ENCODE measurements at places on chromosomes 4 and X.

- DNase-seq: no peak
Observed at GRCh38 chr4:118973295-118973694, 84.6 kb downstream of the SYNPO2 start.

DNA sequence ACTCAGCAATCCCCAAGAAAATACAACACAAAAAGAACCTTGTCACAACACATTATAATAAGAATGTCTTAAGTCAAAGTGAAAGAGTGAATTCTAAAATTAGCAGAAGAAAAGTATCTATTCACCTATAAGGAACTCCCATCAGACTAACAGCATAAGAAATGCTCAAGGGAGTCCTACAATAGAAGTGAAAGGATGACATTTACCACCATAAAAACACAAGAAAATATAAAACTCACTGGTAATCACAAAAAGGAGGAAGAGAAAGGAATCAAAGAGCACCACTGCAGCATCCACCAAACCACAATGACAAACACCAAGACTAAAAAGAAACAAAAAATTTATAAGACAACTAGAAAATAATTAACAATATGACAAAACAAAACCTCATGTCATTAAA lies 257.0 kb upstream of the AGTR2 start:
- no peak for DNase-seq

DNA sequence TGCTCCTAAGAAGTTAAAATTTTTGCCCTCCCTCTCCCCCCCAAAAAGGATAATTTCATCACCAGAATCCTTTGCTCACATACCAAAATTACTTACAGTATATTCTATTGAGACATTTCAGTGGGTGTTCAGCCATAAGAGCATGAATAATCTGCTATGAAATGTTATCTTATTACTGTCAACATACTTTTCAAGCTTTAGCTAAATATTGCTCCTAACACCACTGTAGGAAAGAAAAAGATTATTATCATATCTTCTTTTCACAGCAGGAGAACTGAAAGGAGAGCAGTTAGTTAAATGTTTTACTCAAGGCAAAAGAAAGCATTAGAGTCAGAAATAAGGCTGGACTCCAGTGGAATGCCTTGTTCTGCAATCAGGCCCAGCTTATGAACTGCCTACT lies 231.0 kb upstream of the GYPA start:
- no peak for DNase-seq

DNA sequence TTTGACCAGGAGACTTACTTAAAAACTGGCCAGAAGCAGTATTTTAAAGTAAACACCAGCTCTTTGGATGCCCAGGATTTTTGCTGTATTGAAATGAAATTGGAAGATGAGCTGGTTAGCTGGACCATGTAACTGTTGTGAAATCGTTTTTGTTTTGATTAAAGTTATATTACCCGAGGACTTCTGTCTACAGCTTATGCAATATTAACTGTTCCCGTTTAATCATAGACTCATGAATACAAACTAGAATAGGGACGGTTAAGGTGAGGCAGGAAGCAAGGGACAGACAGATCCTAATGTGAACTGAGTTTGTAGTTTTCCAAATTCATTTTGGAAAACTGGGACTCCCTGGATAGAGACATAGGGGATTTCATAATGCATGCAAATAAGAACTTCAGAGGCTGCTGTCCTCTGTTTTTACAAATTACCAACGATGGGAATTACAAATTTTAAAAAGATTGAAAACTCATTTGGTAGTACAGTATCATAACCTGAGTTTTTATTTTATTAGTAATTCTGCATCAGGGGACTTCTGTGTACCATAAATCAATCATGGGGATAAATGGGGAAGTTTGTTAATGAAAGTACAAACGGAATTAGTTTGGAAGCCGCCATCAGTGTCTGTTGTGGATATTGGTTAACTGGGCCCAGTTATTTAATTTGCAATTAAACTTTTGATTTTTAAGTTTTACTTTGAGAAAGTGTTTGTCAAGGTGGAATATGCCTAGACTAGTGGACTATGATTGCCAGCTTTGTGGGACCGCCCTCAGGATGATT lies 304.4 kb downstream of the AFF2 start:
- DNase-seq: no peak

DNA sequence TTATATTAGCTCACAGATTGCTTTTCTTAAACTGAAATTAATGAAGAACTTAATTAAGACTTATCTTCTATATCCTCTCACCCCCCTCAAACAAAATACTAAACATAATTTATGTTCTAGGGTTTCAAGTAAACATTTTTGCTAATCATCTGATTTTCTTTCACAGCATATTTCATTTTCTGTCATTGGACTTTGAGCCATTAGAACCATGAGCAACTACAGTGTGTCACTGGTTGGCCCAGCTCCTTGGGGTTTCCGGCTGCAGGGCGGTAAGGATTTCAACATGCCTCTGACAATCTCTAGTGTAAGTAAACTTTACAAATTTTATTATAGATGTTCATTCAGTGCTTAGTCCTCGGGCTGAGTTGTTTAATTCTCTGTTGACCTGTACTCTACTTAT lies 3.3 kb downstream of the PDLIM5 start:
- no peak for DNase-seq

- no peak for DNase-seq
Observed at GRCh38 chrX:19512359-19512758, 2.9 kb downstream of the MAP3K15 start.

DNA sequence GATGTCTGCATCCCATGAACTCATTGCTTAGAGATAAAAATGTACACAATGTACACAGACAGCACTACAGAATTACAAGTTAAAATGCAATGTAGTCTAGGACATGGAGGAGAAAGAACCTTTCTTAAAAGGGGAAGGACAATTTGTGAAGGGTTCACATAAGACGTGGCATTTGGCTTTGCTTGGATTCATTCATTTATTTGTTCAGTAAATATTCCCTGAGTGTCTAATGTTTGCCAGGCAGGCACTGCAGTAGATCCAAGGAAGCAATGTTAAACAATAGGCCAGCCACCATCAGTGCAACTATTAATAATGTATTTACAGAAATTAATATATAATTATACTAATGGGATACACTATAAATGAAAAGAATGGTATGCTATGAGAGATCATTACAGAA lies 94.4 kb downstream of the GRIA2 start:
- DNase-seq: no peak

DNA sequence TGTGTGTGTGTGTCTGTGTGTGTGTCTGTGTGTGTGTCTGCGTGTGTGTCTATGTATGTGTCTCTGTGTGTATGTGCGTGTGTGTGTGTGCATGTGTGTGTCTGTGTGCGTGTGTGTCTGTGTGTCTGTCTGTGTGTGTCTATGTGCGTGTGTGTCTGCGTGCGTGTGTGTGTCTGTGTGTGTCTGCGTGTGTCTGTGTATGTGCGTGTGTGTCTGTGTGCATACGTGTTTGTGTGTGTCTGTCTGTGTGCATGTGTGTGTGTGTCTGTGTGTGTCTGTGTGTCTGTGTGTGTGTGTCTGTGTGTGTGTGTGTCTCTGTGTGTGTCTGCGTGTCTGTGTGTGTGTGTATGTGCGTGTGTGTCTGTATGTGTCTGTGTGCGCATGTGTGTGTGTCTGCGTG lies 35.6 kb downstream of the SLITRK2 start:
- DNase-seq: no peak

DNA sequence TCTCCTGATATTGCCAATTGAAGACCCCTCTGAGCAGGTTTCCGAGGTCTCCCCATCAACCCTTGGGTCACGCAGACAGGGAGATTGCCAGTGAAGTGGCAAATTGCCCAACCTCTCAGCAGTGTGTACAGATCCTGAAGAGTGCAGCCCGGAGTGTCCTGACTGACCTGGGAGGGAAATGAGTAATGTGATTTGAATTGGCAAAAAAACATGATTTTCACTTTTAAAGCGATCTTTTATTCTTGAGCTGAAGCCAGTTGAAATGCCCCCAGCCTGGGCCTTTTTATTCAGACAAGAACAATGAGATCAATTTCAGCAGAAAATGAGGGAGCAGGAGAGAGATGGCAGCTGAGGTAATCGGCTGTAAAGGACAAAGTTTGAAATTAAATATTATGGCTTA lies 401.8 kb downstream of the RAPGEF2 start:
- DNase-seq: no peak

GRCh38 chr4:38674258-38675144 lies 10.5 kb downstream of the KLF3 start:
- DNase-seq: no peak

DNA sequence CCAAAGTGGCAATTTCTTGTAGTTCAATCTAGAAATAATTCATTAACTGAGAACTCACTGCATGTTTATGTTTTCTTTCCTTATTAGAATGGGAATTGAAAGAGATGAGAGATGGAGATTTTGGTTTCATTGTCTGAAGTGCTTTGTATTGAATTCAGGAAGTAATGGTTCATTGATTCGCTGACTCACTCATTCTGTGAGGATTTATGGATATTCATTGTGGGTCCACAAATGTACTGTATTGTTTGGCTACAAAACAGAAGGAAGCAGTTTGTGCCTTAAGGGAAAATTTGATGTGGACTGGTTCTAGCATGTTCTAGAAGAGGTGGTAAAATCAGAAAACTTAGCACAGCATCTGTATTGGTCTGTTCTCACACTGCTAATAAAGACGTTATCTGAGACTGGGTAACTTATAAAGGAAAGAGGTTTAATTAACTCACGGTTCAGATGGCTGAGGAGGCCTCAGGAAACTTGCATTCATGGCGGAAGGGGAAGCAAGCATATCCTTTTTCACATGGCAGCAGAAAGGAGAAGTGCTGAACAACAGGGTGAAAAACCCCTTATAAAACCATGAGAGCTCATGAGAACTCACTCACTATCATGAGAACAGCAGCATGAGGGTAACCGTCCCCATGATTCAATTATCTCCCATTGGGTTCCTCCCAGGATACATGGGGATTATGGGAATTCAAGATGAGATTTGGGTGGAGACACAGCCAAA lies 132.3 kb upstream of the VCX3A start:
- DNase-seq: no peak

- no peak for DNase-seq
Observed at GRCh38 chr4:182348779-182349326, 105.7 kb downstream of the TENM3 start.

- DNase-seq: no peak
Observed at GRCh38 chr4:138393886-138394610, 151.9 kb upstream of the SLC7A11 start.

DNA sequence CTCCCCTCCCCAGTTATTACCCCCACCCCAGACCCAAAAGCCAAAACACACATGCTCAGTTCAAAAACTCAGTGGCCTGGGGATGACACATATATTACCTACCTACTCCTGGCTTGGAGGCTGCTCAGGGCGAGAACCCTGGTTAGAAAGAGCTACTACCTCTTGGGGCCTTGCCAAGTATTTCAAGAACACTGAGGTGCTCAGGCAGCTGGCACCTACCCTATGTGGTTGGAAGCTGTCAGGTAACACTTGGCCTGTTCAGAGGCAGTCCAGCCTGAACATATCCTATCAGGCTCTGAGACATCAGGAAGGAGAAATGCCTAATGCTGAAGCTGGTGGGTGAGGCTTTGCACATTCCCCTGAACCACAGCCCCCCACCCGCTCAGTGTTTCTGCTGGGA lies 4.9 kb downstream of the BCAP31 start:
- no peak for DNase-seq

- no peak for DNase-seq
Observed at GRCh38 chr4:92520563-92520962, 216.8 kb downstream of the GRID2 start.

GRCh38 chr4:81531410-81531809 lies 59.7 kb upstream of the RASGEF1B start:
- no peak for DNase-seq

DNA sequence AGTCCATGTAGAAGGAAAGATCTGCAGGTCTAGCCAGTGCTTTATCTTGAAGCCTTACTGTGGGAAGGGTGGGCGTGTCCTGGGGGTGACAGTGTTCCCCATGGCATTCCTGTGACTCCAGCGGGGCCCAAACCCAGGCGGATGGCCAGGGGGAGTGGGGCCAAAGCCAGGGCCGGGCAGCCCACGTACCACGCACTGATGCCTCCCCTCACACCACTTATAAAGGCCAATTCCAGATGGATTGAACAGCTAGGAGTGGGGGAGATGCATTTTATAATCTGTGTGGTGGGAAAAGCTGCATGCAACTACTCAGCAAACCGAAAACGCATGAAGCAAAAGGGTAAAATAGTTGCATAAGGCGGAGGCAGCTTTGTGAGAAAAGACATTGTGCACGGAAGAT lies 36.4 kb downstream of the NELFA start:
- no peak for DNase-seq

GRCh38 chrX:26952213-26952612 lies 510.9 kb downstream of the PPP4R3C start:
- no peak for DNase-seq

GRCh38 chr4:1010395-1011021 lies 918 bp upstream of the FGFRL1 start:
- DNase-seq: no peak

DNA sequence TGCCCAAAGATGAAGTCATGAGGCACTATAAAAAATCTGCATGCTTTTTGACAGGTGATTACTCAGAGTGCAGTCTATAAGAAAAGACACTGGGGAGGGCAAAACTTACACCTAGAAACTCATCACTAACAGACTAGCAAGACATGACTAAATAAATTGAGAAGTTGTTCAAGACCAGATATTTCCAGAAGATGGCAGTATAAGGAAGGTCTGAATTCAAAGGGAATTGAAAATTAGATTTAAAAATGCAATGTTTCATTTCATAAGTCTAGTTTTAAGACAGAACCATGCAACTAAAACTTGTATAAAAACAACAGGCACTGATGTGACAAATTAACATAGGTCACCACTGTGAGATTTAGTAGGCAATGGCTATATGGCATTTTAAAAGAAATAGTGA lies 232.5 kb upstream of the POF1B start:
- no peak for DNase-seq

- DNase-seq: no peak
Observed at GRCh38 chrX:29348288-29348687, 761.0 kb downstream of the IL1RAPL1 start.

GRCh38 chr4:5156682-5157081 lies 105.4 kb downstream of the STK32B start:
- no peak for DNase-seq

DNA sequence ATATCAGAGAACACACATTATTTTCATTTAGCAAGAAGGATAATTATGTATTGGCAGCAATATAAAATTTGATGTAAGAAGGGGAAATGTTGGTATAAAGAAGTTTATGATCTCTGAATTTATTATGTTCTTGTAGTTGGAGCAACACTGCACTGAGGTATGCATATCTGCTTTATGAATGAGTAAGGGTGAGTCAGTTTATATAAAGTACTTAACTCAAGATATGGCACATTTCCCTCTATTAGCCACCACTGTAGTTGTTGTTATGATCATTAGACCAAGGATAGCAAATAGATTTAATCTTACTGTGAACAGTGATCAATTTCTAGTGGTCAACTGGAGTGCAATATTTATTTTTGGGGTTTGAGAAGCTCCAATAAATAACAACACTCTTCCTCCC lies 66.6 kb downstream of the SNX25 start:
- DNase-seq: no peak

- no peak for DNase-seq
Observed at GRCh38 chr4:6693231-6694176, at the start of gene S100P. Gene S100P, plus strand, starts transcription at chr4:6693878. Its CDS starts 55 bp downstream, at chr4:6693933.

GRCh38 chrX:10106806-10107205 lies 50.0 kb upstream of the CLCN4 start:
- DNase-seq: no peak

- no peak for DNase-seq
Observed at GRCh38 chr4:7540206-7540605, 105.5 kb upstream of the PSAPL1 start.
